ENCODE measurements at places on chromosomes 11 and 22.

- DNase-seq = no peak
These were observed 19.6 kb downstream of the NF2 start for GRCh38 chr22:29623059-29623458.

- peak; percentile 69 for DNase-seq
These were observed 15.8 kb downstream of the CYB5R2 start for GRCh38 chr11:7657306-7658025.

GRCh38 chr11:113596658-113597057, 109.5 kb downstream of the TMPRSS5 start:
- no peak for DNase-seq

DNA sequence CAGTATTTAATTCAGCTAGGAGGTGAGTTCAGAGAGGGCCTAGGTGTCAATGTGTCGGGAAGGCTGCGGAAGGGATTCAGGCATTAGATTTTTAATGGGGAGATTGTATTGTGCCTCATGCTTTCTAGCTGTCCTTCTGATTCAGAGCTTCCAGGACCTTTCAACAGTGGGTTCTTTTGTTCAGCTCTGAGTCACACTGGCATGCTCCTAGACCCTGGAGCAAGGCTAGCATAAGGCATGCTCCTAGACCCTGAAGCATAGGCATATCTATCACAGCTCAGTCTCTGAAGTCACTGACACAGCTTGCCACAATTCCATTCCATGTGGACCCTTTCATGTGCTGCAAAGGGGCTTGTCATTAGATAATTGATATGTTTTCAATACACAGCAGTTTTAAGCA, 396.9 kb downstream of the RAB38 start:
- no peak for DNase-seq

DNA sequence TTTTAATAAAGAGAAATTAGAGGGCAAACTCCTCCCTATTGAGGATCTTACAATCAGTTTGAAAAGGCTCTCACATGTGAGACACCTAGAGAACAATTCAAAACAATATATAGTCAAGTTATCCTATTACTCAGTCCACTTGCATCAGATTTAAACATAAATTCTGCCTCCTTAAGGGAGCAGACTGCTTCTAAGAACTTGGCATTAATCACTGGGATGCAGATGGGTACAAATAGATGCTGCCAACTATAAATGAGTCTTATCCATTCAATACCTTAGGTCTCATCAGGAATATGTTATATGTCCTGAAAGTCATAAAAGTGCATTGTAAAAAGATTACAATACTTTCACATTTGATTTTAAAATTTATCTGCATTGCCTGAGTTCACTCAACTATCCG, 269.3 kb upstream of the KIRREL3 start:
- no peak for DNase-seq

GRCh38 chr22:31068970-31069369, 12.1 kb upstream of the SMTN start:
- DNase-seq = no peak

GRCh38 chr11:57069942-57070341, 81.2 kb downstream of the OR5AK2 start:
- DNase-seq = peak; percentile 40

GRCh38 chr11:111172321-111172862, 73.1 kb upstream of the POU2AF2 start:
- no peak for DNase-seq

- DNase-seq = peak; percentile 94
These were observed 18.3 kb upstream of the MICALL1 start for GRCh38 chr22:37887584-37888378.

DNA sequence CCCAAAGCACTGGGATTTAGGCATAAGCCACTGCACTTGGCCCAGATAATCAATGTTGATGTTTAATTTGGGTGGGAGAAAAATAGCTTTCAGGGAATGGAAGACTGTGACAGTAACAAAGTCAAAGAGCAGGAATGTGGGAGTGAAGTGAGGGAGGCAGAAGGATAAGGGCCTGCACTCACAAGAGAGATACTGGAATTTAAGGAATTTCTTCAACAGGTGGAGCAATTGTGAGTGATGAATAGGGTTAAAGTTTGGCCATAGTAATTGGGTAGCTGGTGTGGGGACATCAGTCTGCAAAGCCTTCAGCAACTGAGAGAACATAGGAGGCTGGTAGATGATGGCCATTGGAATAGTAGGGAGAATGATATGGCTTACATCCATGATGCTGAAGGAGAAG, 8.6 kb upstream of the APBB1 start:
- DNase-seq = no peak

DNA sequence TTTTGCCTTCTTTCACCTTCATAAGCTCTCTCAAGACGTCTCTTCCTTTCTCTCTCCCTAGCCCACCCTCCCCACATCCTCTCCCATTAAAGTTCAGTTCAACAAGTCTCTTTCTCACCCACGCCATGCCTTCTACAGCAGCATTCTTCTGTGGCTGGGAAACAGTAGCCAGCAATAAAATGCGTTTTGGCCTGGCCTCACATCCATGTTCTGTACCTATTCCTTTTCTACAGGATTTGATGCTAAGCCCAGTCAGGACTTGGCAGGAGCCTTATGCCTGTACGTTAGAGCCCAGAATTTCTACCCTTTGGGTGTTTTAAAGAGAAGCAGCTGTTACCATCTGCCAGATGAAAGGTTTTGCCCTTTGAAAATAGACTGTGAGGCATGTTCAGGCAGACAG, 7.1 kb upstream of the CD44 start:
- DNase-seq = no peak
